Stimulated activated CD4-positive, alpha-beta T cell treated with anti-CD3 and anti-CD28 coated beads, TNF-alpha, amount 100 ng/mL, for 1 hour (primary cell): ENCODE measurements at places on chromosomes 6 and 20.

GRCh38 chr6:159037756-159038290 is 7.0 kb downstream of the TAGAP start:
- DNase-seq, result no peak

DNA sequence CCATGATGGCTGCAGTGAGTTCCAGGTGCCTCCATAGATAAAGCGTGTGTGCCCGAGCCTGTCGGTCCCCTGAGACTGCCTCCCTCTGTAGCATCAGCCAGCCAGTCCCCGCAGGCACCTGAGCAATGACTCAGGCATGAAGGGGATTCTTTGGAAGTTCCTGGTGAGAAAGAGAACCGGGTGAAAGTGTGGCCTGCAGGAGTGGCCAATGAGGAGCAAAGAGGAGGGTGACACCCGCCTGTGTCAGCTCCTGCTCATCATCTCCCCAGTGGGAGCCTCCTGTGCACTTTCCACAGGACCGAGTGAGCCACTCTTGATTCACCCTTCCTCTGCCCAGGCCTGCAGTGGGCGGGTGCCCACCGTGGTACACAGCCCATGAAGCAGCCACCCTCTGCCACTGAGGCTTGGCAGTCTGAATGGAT is 71.2 kb upstream of the PTPN1 start:
- DNase-seq, result no peak

- DNase-seq, result no peak
These were observed 75.5 kb upstream of the ELOVL5 start for GRCh38 chr6:53424300-53424699.

DNA sequence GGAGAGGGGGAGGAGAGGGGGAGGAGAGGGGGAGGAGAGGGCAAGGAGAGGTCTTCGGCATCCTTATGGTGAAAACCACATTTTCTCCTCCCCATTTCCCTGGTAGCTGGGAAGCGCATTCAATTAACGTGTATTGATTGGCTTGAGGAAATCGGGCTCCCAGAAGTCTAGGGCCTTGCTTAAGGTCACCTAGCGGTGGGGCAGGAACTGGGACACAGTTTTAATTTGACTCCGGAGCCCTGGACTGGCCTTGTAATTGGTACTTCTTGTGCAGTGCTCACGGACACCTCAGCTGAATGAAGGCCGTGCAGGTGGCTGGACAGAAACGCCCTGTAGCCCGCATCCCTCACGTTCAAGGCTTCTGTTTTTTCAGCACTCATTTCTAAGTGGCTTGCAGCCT is 42.8 kb downstream of the CTCFL start:
- DNase-seq, result no peak

DNA sequence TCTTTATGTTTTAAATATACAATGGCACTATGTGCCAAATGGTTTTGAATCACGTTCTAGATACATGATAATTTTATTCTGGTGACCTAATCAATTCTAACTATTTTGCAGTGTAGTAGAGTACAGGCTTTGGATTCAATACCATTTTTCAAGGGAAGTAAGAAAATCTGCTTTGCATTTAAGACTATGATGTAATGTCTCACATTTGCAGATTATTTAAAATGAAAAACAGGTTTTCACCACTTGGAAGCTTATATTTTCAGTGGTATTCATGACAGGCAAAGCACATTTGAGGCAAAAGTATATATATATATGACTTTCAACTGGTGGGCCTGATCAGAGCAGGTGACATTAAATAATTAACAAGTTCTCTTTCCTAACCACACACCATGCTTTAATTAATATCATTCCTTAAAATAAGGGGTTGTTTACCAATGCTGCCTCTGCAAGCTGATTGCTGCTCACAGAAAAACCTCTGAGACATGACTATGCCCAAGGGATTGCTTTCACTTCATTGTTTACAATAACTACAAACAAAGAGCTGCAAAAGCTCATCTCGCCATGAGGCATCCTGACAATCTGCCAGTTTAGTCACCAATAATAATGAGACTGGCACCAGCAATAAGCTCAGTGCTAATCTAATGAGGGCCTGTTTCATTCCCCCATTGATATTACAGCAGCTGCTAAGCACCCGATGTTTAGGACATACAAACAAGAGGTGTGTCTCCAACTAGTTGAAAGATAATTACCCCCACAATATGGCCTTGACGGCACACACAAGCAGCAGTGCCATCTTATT is 1176.0 kb upstream of the GJE1 start:
- no peak for DNase-seq

- no peak for DNase-seq
These were observed 1.7 kb downstream of the PPDPF start for GRCh38 chr20:63522091-63522868.

- no peak for DNase-seq
These were observed 29.9 kb upstream of the PRDM1 start for GRCh38 chr6:106056060-106056745.
